Activated CD8-positive, alpha-beta memory T cell treated with anti-CD3 and anti-CD28 coated beads for 4 hours (primary cell): ENCODE measurements at places on chromosomes 11 and 22.

GRCh38 chr22:48338793-48339705 is 1488.6 kb downstream of the BRD1 start:
- no peak for DNase-seq

- DNase-seq, result no peak
Observed at GRCh38 chr11:50186146-50186545, 153.5 kb downstream of the OR4C45 start.

- DNase-seq, result no peak
Observed at GRCh38 chr11:36105743-36106581, 162.1 kb downstream of the LDLRAD3 start.

- no peak for DNase-seq
Observed at GRCh38 chr22:46449116-46449691, 88.2 kb downstream of the CELSR1 start.

DNA sequence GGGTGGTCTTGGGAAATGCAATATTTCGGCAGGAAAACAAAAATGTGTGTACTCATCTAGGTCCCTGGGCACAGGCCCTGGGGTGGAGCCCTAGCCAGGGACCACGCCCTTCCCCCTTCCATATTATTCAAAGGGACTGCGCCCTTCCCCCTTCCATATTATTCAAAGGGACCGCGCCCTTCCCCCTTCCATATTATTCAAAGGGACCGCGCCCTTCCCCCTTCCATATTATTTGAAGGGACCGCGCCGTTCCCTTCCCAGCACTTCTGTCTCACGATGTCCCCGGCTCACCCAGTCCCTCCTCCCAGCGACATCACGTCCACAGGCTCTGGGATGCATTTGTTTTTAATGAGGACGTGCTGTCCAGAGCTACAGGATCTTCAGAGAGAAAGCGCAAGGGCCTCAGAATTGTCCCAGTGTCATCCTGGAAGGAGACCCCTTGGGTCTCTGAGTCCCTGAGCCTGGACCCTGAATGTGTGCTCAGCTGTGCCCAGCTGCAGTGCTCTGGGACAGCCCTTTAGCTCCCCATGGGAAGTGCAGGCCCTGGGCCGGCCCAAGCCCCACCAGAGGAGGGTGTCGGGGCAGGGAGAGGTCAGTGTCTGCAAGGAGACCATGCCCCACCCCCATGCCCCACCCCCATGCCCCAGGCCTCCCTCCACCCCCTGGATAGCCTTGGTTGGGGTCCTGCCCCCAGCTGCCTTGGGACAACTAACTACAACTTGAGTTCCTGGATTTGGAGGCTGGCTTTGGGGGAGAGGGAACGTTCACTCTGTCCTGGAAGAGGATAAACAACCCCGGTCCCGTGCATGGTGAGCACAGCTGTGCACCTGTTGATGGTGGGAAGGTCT is 810.0 kb downstream of the BRD1 start:
- DNase-seq, result no peak

DNA sequence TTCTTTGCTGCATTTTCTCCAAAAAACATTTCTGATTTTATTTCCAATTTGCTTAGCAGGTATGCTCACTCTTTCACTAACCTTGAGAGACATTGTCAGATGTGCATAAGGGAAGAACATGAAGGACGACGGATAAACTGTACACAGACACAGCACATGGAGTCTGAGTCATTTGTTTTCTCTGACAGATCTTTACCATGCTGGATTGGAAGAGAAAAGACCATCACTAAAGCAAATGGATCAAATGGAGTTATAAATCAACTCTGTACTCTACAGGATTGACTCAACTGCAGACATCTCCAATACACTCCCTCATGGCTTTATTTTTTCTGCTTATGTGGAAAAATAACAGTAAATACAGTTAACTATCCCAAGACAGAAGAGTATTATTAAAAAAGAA is 90.2 kb upstream of the CTSC start:
- no peak for DNase-seq

DNA sequence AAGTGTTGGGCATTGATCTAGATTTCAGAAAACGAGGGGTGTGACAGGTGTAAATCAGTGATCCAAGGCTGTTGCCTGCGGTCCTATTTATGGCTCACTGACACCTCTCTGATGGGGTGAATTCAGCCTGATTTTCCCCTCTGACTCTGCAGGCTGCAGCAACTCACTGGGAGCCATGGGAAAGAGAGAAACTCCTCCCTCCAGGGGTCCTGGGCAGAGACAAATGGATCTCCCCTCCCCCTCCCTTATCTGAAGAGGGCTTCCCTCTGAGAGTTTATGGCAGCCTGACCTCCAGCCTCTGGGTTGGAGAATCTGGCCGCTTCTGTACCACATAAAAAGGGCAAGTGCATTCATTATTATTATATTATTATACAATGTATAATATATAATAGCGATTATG is 1.8 kb upstream of the PKNOX2 start:
- no peak for DNase-seq

GRCh38 chr11:40204228-40204627 is 1255.2 kb downstream of the LRRC4C start:
- no peak for DNase-seq

GRCh38 chr11:125918140-125918840 is 14.0 kb downstream of the DDX25 start:
- no peak for DNase-seq

- no peak for DNase-seq
Observed at GRCh38 chr11:74646954-74647353, 54.6 kb downstream of the POLD3 start.

DNA sequence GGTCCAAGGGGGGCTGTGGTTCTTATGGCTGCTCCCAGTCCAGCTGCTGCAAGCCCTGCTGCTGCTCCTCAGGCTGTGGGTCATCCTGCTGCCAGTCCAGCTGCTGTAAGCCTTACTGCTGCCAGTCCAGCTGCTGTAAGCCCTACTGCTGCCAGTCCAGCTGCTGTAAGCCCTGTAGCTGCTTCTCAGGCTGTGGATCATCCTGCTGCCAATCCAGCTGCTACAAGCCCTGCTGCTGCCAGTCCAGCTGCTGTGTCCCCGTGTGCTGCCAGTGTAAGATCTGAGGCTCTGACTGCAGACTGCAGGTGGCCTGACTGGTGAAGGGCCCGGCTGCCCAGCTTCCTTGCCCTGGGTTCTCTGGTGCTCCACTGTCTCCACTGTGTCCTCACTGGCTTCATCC is 696 bp downstream of the KRTAP5-5 start:
- no peak for DNase-seq

- DNase-seq, result no peak
Observed at GRCh38 chr11:59429924-59430516, 3.8 kb upstream of the OR5A2 start.

DNA sequence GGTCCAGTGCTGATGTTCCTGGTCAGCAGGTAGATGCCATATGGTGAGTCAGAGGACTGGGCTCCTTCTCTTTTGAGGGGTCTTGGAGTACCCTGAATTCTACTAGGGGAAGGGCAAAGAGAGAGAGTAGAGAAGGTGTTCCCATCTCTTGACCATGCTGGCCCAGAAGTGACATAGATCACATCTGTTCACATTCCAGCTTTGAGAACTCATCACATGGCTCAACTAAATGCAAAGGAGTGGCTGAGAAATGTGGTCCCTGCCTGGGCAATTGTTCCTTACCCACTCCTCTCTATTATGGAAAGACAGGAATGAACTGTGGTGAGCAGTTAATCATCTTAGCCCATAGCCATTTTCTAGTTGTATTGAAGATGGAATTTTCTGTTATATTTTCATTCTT is 105.4 kb upstream of the TIMP3 start:
- DNase-seq, result no peak

GRCh38 chr11:121494355-121495099 is 41.8 kb upstream of the SORL1-AS1 start:
- no peak for DNase-seq

DNA sequence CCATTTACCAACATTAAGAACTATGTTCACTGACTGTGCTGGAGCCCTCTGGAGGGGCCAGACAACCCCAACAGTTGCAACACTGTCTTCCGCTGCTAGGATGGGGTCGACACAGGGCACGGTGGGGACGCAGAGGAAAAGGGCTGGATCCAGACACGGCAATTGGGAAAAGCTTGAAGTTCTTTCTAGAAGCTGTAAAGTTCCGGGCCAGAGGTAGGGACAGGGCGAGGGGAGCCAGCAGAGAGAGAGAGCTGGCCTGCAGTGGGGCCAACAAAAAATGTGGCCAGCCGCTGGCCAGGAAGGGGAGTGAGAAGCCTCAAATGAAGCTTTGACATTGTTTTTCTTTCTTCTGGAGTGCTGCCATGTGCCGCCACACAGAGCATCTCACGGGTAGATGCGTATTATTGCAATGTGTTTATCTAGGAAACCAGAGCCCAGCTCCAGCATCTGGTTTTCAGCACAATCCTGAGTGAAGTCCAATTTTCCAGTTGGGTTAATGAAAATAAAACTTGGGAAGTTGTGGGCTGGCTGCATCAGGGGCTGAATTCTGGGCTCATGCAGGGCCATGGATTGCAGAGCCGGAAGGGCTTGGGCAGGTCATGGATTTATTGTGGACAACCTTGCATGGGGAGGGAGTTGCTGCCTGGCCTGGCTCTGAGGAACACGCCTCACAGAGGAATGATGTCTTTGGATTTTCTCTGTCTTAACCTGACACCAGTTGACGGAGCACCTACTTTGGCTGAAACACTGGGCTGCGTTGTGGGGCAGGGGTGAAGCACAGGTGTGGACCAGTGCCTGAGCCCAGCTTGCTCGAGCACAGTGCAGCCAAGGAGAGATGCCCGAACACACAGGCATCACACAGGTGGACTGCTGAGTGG is 67.6 kb upstream of the AMPD3 start:
- no peak for DNase-seq

DNA sequence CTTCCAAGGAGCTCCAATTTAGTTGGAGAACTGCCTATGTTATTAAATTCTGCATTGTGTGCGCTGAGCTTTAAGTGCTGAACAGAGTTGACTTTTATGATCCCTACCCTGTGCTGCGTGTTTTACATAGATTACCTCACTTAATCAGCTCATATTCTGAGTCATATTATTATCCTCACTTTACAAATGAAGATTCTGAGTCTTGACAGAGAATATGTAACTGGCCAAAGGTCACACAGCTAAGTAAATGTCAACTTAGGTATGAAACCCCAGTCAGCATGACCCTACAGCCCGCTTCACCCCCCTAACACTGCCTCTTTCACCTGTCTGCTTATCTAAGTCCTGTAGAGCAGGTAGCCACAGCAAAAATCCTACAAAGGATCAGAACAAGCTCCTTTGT is 19.8 kb upstream of the TMPRSS5 start:
- no peak for DNase-seq

- DNase-seq, result no peak
Observed at GRCh38 chr11:108206171-108206570, 16.3 kb downstream of the NPAT start.

DNA sequence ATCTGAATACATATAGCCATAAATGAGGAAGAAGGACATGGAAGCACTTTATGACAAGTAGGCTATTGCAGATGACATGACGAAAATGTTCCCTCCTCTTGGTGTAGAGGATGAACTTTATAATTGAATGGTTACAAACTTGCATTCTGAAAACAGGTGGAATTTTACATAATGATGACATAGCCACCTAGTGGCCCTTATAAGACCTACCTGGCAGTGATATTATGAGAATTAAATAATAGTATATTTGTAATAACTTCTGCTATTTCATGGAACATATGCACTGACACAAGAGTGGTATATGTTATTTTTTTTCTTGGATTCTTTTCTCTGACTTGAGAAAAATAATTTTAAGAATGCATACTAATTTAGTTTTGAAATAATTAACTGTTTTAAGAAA is 22.9 kb downstream of the TRIM22 start:
- no peak for DNase-seq

- DNase-seq, result no peak
Observed at GRCh38 chr11:32529994-32530588, 53.5 kb upstream of the EIF3M start.

- no peak for DNase-seq
Observed at GRCh38 chr11:59666969-59667368, 1.9 kb downstream of the PATL1 start.

GRCh38 chr11:78244546-78245255 is 56.0 kb downstream of the USP35 start:
- DNase-seq, result no peak

- no peak for DNase-seq
Observed at GRCh38 chr11:88114486-88115045, 60.7 kb downstream of the RAB38 start.

GRCh38 chr11:8260202-8260966 is 3.3 kb downstream of the LMO1 start:
- DNase-seq, result no peak

GRCh38 chr11:14809466-14809865 is 82.6 kb downstream of the CYP2R1 start:
- no peak for DNase-seq

- DNase-seq, result no peak
Observed at GRCh38 chr22:29151316-29151715, 54.4 kb upstream of the EMID1 start.

GRCh38 chr11:19931771-19932369 is 219.2 kb downstream of the NAV2 start:
- no peak for DNase-seq

- DNase-seq, result no peak
Observed at GRCh38 chr11:8105133-8105532, 24.1 kb downstream of the TUB start.

GRCh38 chr11:123065621-123066020 is 3.7 kb upstream of the HSPA8 start:
- DNase-seq, result no peak

GRCh38 chr11:125519256-125519655 is 23.2 kb upstream of the FEZ1 start:
- DNase-seq, result no peak

DNA sequence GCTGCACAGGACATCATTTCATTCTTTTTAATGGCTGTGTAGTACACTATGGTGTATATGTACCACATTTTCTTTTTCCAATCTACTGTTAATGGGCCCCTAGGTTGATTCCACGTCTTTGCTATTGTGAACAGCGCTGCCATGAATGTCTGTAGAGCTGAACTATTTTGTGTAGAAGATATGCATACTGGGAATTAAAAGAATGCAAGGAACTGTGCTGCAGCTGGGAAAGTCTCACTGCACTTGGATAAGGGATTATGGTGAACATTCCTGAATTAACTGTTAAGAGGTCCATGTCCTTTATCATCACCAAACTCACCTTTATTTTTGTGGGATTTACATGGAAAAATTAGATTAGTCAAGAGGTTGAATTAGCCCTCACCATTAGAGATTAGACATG is 224.7 kb downstream of the SNX19 start:
- no peak for DNase-seq

DNA sequence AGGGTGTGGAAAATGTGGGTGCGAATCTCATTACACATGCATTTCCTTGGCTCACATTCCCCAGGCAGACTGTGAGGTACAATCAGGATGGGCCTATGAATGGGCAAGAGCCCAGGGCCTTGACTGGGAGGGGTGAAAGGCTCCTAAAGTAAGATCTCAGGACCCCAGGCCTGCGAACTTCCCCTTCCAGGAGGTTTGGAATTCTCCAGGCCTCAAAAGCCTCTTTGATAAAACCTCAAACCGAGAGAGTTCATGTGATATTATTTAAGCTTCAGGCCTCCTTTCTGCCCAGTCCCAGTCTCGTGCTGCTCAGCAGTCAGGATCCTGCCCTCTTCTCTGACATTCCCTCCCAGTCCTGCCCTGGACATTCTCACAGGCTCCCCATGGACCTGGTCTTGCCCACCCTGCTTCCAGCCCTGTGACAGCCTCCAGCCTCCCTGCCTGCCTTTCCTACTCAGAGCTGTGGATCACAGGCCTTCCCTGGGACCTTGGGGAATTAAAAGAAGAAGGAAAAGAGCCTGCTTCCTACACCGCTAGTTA is 37.3 kb upstream of the TEAD1 start:
- no peak for DNase-seq

GRCh38 chr22:50436841-50437341 is 37.9 kb downstream of the SBF1 start:
- DNase-seq, result no peak

GRCh38 chr22:30890686-30891442 is 77.7 kb downstream of the MORC2 start:
- no peak for DNase-seq

- no peak for DNase-seq
Observed at GRCh38 chr22:26122920-26123468, 46.3 kb upstream of the SEZ6L start.
